Retinal pigment epithelial cell (primary cell): ENCODE measurements at places on chromosomes 12 and 14.

GRCh38 chr12:74242088-74242487, 295.5 kb upstream of the ATXN7L3B start:
- DNase-seq, result no peak

GRCh38 chr12:30437044-30437443, 258.6 kb downstream of the IPO8 start:
- no peak for DNase-seq

GRCh38 chr12:111304642-111305071, 64.2 kb downstream of the PHETA1 start:
- DNase-seq, result no peak

GRCh38 chr14:102450206-102451063, 59.1 kb downstream of the ANKRD9 start:
- DNase-seq, result no peak

DNA sequence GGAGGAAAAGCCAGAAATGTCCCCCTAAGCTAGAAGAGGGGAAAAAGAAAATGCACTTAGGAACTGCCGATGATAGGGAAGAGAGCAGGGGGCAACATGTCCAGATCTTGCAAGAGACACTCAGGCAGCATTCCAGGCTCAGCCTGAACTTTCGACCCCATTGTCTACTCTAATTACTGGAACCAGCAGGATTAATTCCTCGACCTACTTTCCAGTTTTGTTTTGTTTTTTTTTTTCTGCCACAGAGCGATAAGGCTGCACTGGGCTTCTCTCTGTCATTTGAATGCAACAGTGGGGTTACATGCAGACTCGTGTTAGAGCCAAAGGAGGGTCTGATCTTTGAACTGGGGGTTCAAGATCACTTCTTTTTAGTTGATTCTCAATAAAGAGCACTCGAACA, 68.7 kb upstream of the MED13L start:
- DNase-seq, result no peak

DNA sequence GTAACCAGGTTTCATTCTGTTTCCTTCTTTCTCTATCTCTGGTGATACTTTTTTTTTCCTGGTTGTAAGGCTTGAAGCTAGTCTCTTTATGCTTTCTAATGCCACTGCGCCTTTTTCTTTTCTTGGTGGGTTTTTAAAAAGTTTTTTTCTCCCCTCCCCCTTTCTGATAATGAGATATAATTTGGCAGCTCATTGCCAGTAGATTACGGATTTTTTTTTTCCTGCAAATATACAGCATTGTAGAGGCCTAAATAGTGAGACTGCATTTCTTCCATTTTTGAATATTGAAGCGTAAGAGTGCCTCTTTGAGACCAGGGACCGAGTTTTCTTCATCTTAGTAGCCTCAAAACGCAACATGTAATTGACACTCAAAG, 1.1 kb downstream of the PAPOLA start:
- no peak for DNase-seq

DNA sequence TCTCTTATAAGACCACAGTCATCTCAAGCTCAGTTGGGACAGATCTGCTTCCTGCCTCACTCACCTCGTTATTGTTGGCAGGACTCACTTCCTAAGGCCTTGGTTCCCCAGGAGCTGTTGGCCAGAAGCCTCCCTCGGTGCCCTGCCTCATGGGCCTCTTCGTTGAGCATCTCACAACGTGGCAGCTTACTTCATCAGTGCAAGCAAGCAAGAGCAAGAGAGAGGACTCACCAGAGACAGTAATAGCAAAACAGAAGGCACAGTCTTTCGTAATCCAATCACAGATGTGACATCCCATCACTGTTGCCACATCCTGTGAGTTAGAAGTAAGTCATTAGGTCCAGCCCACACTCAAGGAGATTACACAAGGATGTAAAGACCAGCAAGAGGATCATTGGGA, 5.1 kb upstream of the NUMB start:
- DNase-seq, result no peak

DNA sequence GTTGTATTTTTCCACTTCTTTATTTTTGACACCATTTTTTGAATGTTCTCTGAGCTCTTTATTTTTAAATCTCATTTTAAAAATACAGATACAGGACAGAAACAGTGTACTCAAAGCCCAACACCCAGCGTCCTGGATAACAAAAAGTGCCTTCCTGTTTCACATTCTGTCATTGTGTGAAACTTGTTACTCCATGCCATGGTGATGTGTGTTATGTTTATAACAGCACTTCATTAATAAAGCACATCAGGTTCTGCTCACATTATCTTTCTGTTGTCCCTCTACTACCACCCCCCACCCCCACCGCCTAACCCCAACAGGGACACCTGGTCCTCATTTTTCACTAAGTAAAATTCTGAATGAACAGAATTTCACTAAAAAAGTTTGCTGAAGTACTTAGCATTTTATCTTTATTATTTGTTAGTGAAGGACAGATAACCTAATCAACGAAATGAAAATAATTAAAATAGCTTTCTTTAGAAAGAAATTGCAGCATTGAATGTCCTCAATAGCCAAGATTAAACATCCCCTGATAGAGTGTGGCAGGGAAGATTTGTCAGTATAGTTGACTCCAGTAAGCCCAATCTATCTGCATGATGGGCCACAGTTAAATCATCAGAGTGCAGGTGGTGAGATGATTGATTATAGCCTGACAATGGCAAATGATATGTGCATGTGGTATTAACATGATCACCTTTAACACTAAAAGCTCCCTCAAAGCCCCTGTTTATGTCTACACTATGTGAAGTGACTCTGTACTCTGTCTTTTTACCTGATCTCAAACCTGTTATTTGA, 153.9 kb downstream of the ACSS3 start:
- no peak for DNase-seq

- DNase-seq, result no peak
Observed at GRCh38 chr12:66813137-66813892, 134.4 kb upstream of the GRIP1 start.

DNA sequence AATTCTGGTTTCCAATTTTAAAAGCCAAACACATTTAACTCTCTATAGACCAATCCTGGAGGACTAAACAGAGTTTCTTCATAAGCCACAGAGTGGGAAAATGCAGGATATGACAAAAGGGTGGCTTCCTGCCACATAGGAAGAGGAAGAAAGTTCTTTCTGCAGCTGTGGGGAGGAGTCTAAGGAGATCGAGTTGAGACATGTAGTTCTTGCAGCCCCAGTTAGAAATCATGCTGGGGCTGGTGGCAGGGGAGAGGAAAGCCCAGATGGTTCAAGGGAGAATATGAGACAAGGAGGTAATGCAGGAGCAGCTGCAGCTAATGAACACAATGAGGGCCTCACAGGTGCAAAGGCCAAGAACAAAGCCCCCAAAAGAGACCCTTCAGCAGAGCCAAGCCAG, 85.0 kb upstream of the ARID2 start:
- no peak for DNase-seq

GRCh38 chr12:123995023-123995748, 22.2 kb downstream of the ZNF664 start:
- peak; percentile 81 for DNase-seq

DNA sequence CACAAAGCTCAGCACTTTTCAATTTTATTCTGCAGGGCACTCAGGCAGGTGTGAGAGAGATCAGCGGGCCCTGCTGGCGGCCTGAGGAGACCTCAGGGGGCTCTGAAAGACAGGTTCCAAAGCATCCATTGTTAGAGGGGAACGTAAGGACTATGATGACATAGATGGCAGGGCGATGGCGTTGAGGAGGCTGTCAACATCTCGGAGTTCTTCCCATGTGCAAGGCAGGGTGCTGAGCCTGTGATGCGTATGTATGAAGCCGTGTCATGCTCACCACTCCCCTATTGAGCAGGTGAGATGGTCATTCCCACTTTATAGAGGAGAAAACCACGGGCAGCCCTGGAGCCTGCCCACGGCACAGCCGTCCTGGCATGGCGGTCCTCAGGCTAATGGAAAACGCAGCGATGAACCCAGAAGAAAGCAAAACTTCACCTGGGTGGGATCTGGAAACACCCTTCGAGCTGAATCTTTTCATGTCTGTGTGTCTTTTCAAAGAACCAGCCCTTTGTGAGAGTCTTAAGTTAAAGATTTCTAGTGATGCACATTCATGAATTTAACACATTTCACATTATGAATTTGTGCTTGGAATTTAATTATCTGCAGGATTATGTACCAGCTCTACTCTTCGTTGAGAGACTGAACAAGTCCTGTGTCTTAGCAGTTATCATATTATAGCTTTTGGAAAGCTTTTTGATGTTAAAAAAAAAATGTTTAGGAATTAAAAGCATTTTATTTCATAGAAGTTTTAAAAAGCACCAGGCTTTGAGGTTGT, 64.7 kb downstream of the RIMBP2 start:
- no peak for DNase-seq

DNA sequence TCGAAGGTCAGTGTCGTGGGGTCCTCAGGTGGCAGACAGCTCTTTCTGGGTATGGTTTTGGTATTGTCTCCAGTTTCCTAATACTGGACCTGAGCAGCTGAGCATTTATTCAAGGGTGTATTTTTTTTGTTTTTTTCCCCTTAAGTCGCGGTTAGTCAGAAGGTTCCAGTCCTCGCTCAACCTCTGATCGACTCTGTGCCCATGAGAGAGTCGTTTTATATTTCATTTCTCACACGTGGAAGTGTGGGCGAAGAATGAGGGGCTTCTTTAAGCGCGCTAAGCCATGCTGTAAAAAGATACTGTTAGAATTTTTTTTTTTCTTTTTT, 499 bp downstream of the MIPOL1 start:
- no peak for DNase-seq

DNA sequence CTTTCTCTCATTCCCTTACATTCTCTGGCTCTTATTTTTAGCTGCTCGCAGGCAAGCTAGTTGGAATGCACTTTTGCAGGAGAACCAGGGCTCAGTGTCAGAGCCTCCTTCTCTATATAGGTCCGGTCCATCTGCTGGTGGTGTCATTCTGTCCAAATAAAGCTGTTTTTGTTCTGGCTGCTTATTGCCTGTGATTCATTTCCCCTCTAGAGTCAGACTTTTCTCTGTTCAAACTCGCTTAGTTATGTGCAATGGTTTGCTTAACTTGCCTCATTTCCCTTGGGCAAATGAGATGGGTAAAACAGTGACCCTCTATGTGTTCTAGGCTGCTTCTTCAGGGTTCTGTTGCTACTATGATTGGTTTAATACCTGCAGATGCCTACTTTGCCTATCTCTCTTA, 2.9 kb downstream of the SMARCD1 start:
- DNase-seq, result no peak

- DNase-seq, result no peak
Observed at GRCh38 chr12:62712681-62713573, 222.0 kb downstream of the PPM1H start.

DNA sequence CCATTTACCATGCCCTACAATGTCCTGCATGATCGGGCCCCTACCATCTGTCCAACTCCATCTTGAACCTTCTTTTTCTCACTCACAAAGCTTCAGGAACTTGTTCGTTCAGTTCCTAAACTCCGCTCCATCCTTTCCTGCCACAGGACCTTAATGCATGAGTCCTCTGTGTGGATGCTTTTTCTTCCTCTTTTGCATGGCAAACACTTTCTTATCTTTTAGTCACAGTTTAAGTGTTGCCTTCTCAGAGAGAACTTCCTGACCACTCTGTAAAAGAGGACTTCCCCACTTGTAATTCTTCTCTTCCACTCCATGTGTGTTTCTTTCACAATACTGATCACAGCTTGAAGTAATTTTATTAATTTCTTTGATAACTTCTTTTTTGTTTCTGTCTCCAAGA, 54.4 kb upstream of the ETV6 start:
- no peak for DNase-seq

DNA sequence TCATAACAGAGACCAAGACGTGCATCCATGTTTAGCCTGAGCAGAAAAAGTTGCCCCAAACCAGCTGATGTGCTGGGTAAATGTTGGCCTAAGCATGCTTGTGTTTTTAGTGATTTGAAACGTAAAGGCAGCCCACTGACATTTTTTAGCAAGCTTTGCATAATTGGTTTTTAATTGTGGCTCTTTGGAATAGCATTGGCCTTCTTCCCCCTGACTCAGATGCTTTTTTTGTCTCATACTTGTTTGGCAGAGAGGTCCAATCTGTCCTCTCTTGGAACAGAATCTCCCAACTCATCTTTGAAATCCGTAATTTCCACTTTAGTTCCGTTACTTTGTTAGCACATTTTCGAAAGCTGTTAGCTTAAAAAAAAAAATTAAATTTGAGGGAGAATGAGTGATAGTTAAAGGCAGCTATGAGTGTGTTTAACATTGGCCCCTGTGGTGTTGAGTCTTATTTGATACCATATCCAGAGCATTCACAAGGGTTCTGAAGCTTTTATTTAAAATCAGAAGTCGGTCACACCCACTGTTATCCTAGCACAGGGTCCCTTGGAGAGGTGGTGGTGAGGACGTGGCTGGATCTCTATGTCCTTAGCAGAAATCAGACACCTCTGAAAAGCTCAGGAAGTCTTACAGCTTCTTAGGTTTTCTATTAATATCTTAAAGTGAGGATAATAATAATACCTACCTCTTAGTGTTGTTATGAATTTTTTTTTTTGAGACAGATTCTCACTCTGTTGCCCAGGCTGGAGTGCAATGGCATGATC, 15.6 kb downstream of the JDP2 start:
- no peak for DNase-seq

DNA sequence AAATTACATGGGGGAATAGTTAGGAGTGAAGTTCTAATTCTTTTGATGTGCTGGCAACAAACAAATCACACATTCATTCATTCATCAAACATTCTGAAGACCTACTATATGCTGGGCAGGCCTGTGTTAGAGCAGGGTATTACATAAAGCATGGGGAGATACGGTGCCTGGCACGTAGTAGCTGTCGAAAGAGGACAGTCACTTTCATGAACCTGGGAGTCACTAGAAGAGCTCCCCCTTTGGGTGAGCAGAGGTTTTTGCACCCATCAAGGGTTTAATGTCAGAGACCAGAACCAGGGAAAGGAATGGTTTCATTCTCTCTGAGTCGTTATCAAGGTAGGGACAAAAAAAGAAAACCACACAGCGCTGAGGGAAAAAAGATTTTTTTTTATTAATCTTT, 10.0 kb downstream of the LHX5 start:
- no peak for DNase-seq

GRCh38 chr14:99724939-99725773, 41.1 kb downstream of the CYP46A1 start:
- DNase-seq, result no peak

DNA sequence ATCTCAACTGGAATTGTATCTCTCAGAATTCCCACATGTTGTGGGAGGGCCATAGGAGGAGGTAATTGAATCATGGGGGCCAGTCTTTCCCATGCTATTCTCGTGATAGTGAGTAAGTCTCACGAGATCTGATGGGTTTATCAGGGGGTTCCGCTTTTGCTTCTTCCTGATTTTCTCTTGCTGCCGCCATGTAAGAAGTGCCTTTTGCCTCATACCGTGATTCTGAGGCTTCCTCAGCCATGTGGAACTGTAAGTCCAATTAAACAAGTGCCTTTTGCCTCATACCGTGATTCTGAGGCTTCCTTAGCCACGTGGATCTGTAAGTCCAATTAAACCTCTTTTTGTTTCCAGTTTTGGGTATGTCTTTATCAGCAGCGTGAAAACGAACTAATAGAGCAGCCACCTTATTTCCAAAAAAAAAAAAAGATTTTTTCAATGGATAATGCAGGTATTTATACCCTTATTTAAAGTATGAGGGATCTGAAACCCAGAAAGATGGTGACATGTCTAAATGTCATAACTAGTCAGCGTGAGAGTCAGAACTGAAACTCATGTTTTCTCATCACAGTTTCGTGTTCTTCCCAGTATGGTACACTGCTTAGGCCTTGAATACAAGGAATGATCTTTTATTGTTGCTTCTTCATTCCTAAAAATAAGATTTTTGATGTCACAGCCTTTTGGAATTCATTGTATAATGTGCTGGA, 89.6 kb downstream of the ERC1 start:
- DNase-seq, result no peak
